Common myeloid progenitor, CD34-positive (primary cell): ENCODE measurements at places on chromosomes 7 and 10.

DNA sequence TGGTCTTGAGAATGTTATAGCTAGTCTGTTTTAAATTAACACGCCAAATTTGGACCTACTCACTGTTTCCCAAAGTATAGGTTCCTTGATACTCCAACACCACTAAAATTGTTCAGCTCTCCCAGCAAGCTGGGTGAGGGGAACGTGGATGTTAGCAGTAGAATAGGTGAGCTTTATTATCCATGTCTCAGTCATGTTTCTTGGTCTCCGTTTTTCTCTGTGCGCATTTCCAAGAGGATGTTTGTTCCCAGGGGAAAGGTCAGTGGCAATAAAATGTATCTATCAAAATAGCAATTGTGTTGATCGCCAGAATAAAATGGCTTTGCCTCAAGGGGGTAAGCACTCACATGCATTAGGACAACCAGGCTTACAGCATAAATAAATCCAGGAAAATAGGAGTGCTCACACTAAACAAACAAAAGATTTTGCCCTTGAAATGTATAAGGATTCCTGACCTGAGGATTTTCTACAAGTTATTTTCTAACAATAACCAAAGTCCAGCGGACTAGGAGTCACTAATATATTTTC is 187.0 kb upstream of the C7orf33 start:
- DNase-seq: no peak

GRCh38 chr10:28686835-28687682 is 9.7 kb downstream of the BAMBI start:
- no peak for DNase-seq

DNA sequence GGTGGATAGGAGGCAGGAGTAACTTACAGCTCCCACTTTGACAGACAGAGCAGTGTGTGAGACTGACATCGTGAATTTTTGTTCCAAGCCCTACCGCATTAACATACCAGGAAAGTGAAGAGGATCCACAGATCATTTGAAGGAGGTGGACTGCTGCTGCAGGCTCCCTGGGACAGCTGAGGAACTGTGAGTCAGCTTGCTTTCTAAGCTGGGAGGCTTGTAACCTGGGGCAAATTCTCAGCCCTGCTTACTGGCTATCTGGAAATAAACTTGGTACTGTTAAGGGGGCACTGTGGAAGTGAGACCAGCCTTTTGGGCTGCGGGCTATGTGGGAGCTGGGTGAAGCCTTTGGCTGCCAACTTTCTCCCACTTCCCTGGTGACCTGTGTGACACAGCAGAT is 1202.5 kb downstream of the DNAJB9 start:
- no peak for DNase-seq

DNA sequence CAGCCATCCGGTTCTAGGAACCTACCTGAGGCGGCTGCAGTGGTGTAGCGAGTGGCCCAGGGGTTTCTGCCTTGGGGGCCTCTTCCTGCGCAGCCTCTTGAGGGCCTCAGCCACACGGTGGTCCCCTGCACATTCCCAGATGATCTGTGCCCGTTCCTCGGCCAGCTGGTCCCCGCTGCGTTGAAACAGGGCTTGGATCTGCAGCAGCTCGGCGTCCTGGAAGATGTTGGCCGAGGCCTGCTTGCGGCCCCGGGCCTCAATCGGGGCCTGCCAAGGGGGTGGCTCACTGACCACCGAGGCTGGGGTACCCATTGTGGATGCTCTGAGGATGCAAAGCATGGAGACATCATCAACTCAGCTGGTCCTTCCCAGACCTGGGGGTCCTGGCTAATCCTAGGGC is 7.4 kb downstream of the AVPI1 start:
- DNase-seq: no peak

DNA sequence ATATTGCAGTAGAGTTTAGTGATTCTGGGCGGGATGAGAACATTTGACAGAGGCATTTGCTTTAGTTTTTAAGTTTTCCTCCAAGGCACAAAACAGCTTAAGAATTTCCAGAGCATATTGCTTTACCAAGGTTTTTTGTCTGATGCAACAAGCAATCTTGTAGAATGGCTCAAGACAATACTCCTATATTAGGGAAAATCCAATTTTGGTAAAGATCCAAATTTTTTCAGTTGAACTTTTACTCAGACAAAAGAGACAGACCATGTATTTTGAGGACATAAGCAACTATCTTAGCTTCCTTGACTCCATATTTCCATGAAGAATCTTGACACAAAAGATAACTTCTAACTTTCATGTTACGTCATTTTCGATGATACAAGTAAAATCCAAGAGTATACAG is 92.3 kb upstream of the NANOS1 start:
- no peak for DNase-seq

- DNase-seq: no peak
Observed at GRCh38 chr10:79223091-79224048, 123.9 kb upstream of the PPIF start.

GRCh38 chr10:50622706-50623662 is 772 bp downstream of the SGMS1 start:
- peak; percentile 48 for DNase-seq

- DNase-seq: no peak
Observed at GRCh38 chr7:43248553-43248952, 136.1 kb downstream of the HECW1 start.

GRCh38 chr7:732556-732955 is 5.5 kb upstream of the PRKAR1B start:
- DNase-seq: no peak

- peak; percentile 16 for DNase-seq
Observed at GRCh38 chr7:144384555-144385245, 18.8 kb downstream of the NOBOX start.

- no peak for DNase-seq
Observed at GRCh38 chr10:129369566-129369965, 97.5 kb upstream of the MGMT start.

DNA sequence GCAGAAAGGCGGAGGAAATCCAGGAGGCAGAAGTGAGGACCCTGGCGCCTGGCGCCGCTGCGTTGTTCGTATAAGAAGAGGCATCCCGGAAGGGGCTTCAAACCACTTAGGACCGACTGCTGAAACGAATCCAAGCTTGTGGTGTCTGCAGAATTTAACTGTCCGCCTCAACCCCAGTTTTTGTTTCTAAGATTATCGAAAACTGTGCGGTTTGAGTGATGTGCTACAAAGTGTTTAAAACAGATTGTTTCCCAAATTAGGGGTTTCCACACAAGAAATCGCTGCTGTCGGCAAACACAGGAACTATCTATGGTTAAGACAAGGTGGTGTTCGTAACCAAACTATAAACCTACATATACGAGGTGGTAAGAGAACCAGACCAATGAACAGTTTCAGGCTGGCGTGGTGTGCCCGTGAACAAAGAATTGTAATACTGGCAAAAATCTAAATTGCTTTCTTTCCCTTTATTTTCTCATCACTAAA is 835 bp upstream of the DGKI start:
- DNase-seq: no peak

DNA sequence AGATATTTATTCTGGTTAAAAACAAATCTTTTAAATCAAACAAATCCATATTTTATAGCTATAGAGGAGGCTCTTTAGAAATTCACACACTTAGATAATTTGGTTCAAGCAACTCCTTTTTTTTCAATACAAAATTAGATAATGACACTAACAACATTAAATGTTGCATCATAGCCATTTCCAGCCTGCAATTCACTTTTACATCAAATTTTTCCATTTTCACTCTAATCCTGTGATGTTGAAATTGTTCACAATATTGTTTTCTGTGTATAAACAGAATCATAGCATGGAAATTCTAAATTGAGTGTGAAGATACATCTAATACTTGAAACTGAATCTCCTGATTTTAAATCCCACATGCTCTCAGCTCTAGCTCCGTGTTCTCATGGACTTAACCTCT is 482.6 kb downstream of the INHBA start:
- no peak for DNase-seq

DNA sequence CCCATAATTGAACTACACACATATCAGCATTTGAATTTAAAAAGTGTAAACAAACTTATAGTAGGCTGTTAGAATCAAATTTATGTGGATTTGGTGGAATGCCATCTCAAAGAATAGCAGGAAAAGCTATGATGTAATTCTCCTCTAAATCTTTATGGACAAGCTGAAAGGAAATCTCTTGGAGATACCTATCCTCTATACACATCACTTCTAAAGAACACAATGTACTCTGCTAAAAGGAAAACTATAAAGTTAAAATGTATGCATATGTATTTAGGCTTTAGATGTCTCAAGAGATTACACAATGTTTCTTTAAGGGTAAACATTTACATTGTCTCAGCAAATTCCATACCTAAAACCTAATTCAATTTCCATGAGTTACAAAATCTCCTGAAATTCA is 323.3 kb downstream of the CRPPA start:
- no peak for DNase-seq

GRCh38 chr7:5679813-5680473 is 101.5 kb downstream of the RNF216 start:
- DNase-seq: no peak

DNA sequence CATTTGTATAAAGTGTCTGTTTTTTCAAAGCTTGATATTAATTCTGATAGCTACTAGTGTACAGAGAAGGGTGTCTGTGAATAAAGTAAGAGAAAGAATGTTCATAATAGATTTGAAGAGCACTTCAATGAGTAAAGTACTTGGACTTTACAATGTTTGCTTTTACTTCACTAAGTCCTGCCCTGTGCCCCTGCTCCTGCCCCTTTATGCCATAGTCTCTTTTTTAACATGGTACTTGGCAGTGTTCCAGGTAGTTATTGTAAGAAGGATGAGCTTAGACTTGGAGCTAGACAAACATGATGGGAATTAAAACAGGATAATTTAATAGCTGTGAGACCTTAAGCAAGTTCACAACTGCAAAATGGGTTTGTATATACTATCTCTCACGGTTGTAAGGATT is 41.0 kb downstream of the ZEB1 start:
- peak; percentile 18 for DNase-seq

- peak; percentile 2 for DNase-seq
Observed at GRCh38 chr7:96508371-96508770, 186.5 kb upstream of the SLC25A13 start.

DNA sequence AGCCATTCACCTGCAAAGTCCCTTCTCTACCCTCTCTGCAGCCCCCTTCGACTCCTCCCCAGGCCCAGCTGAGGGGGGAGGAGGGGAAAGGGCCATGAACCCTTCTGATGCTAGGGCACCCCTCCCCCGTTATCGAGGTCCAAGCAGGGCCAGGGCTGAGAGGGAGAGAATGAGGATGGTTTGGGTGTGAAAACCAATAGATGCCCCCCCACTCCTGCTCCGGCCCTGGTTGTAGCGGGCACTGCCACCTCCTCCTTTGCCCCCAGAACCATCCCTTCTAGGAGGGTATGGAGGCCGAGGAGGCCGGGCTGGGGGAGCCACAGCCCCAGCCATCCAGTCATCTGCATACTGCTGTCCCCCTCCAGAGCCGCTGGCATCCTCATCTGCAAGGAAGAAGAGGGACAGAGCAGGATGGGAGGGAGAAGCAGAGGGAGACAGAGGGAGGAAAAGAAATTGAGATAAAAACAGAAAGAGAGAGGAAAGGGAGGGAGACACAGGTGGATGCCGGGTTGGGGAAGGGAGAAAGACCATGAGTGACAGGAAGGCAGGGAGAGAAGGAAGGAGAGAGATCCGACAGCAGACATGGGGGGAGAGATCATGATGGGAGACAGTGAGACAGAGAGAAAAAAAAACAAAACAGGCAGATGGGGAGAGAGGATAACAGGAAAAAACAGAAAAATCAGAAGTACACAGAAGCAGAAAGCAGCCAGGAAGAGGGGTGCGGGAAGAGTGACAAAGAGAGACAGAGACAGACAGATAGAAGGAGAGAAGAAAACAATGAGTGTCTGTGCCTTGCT is 1.9 kb upstream of the GAL3ST4 start:
- no peak for DNase-seq

DNA sequence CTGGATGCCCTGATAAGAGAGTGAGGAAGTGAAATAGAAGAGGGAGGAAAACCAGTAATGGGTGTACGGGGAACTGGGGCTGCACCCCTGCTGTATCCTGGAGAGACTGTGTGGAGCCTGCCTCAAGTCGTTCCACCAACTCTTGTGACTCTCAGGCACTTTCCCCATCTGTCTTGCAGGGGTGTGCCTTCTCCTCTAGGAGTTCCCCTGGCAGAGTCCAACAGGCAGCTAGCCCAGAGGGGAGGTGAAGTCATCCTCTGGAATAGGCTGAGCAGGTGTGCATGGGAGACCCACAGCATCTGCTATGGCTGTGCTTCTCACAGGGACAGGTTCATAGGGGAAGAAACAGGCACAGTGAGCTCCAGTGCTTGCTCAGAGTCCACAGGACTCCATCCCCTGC is 46.8 kb downstream of the WIPF3 start:
- DNase-seq: no peak

DNA sequence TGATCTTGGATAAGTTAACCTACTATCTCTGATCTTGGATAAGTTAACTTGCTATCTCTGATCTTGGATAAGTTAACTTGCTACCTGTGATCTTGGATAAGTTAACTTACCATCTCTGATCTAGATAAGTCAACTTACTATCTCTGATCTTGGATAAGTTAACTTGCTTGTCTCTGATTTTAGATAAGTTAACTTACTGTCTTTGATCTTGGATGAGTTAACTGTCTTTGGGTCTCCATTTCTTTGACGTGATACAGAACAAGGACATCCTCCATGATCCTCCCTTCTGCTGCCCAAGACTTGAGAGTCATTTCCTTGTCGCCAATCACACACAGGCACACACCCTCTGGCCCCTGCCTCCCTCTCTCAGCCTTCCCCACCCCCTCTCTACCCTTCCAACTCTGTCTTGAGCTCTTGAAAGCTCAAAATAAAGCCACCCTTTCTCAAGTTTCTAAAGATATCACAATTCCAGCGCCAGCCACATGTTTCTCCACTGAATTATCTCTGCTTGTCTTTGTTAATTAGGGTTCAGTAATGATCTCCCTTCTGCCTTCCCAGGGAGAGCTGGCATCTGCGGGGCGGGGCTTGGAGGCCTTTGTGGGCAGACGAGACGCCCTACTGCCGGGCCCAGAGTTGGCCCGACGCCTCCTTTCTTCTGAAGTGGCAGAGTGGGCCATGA is 85.1 kb upstream of the GTF2I start:
- no peak for DNase-seq

GRCh38 chr10:63346015-63346441 is 119.7 kb downstream of the JMJD1C start:
- DNase-seq: no peak

- DNase-seq: no peak
Observed at GRCh38 chr7:27526611-27527347, 135.9 kb downstream of the HIBADH start.

- DNase-seq: no peak
Observed at GRCh38 chr10:33224251-33224965, 110.1 kb downstream of the NRP1 start.

DNA sequence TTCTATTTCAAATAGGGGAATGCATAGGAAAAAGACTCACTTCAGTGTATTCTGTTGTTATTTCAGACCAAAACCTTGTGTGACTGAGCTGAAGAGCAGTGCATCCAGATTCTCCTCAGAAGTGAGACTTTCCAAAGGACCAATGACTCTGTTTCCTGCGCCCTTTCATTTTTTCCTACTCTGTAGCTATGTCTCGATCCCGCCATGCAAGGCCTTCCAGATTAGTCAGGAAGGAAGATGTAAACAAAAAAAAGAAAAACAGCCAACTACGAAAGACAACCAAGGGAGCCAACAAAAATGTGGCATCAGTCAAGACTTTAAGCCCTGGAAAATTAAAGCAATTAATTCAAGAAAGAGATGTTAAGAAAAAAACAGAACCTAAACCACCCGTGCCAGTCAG is 12.0 kb downstream of the TET1 start:
- no peak for DNase-seq

- DNase-seq: peak; percentile 63
Observed at GRCh38 chr10:133379152-133379800, at the start of gene PAOX. Gene PAOX, plus strand, starts transcription at chr10:133379262. Its CDS starts 55 bp downstream, at chr10:133379317.

GRCh38 chr10:17504547-17505245 is 50.3 kb upstream of the ST8SIA6 start:
- no peak for DNase-seq
